ENCODE measurements at places on chromosomes 16 and 17.

DNA sequence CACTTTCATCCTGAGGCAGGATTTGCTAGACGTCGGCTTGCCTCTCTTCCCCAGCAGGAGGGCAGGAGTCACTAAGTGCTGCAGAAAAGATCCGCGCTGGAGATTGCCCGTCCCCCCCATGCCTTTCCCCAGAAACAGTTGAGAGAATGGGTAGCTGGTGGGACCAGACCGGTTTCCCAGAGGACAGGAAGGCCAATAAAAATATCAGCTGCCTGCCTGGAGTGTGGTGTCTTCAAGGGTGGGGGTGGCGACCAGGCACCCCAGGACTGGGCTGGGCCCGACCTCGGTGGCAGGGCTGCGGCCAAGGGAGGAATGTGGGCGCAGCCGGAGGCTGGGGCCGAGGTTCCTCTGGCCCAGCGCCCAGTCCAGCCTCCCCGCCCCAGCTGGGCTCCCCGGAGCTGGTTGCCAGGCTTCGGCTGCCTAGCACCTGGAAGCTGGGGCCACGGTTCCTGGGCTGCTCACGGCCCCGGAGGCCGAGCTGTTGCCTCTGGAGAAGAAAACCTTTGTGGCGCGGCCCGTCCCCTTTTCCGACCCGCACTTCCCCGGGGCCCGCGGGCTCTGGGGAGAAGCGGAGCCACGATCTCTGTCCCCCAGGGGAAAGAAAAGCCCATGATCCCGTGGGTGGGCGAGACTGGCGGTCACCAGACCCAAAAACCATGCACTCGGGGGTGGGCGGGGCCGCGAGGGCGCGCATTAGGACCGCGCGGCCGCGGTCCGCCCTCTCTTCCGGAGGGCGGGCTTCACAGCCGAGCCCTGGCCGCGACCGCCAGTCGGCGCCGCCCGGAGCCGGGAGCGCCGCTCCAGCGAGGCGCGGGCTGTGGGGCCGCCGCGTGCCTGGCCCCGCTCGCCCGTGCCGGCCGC is at the start of gene TRAF4:
Gene TRAF4, plus strand, starts transcription at position 769 of the 861 bp plus-strand sequence. CDS start 102 bp downstream, outside the sequence.
- DNase-seq = peak; percentile 54

DNA sequence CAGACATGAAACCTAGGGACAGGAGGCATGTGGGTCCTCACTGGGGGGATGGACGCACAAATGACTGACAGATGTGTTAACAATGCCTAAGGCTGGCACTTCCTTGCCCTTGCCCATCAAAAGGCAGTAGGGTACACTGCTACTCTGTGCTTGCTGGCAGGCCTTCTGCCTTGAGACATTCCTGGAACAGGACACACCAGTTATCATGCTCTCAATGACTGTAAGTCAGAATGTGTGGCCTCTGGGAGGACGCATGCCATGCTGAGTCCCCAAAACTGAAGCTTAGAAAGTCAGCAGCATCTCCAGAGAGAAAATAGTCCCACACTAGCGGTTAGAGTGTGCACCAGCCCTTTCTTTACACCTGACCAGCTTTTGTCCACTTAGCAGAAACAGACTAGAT is 16.1 kb upstream of the SREBF1 start:
- no peak for DNase-seq

- DNase-seq = no peak
These were observed 1.2 kb downstream of the AP2B1 start for GRCh38 chr17:35588196-35588920.

GRCh38 chr17:73007407-73007806 is 85.1 kb downstream of the SLC39A11 start:
- DNase-seq = no peak

- DNase-seq = no peak
These were observed 88.7 kb downstream of the AXIN2 start for GRCh38 chr17:65472666-65473309.

DNA sequence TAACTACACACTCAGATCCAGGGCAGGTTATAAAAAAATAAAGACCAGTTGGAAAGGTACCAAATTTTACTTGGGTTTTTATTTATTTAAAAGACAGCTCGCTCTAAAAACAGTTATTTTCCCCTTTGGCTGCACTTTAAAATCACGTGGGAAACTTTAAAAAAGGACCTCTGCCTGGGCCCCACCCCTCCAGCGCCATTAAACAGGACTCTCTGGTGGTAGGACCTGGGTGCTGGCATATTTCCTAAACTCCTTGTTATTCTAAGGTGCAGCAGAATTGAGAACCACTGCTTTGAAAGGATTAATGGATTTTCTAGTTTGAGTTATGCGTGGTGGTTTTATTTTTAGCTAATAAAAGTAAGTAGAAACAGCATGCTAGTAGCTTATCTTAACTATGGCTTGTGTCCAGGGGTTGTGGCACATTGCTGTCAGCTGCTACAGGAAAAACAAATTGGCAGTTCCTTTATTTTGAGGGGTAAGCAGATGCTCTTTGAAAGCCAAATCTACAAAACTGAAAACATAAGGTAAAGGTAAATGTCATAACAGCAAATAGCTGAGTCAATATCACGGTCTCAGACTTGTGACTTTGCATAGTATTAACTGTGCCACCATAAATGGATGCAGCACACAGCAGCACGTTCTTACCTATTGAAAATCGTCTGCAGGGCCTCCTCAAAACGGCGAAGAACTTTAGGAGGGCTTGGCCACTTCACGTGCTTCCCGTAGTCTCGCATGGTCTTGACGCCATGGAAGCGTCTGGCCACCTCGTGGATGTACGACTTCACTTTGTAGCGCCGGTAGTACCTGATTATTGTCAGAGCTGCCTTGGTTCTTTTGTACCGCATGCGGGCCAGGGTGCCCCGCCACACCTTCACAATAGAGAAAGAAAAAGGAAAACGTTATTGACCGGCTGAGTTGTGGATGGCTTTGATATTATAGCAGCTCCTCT is 172.0 kb downstream of the CDK5R1 start:
- DNase-seq = no peak

- DNase-seq = no peak
These were observed 612 bp downstream of the PSMD12 start for GRCh38 chr17:67365738-67366192.

DNA sequence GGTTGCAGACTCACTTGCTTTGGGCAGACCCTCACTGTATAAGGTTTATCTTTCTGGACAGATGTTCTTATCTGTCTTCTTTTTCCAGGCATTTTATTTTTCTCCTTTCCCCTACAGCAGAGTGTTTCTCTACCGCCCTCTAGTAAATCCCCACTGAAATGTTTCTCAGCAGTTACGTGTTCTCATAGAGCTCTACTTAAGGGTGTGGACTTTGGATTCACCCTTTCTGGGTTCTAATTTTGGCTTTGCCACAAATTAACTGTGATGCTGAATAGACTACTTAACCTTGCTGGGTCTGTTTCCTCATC is 2.0 kb downstream of the ADAT1 start:
- no peak for DNase-seq

DNA sequence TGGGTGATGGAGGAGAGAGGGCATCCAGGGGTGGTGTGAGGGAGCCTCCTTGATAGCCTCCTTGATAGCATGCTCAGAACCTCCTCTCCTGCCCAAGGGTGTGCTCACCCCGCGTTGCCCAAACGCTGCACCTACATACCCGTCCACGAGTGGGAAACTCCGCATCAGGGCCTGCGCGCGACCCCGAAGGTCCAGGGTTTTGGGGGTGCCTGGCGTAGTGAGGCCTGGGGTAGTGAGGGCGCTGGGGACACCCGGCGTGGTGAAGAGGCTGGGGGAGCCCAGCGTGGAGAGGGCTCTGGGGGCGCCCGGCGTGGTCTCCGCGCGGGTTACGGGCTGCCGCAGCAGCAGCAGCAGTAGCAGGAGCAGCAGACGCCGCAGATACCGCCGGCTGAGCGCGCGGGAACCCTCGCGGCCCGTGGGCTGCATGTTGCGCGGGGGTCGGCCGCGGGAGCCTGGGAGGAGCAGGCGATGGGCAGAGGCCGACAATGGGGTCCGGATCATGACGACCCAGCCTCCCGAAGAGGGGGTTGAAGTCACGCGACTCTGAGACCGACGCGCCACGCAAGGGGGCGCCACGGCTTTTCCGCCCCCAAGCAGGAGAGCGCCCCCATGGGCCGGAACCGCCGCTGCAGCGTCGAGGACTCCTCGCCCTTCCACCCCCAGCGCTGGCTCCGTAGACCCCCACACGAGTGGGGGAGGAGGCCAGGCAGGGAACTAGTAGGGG is at the start of gene DPEP3:
Gene DPEP3, minus strand, starts transcription at position 545 of the 724 bp plus-strand sequence. Its CDS starts 119 bp downstream, at position 426.
- DNase-seq = no peak

GRCh38 chr17:66952031-66952524 is 12.4 kb upstream of the CACNG4 start:
- DNase-seq = no peak

- no peak for DNase-seq
These were observed 7.5 kb upstream of the ARMC5 start for GRCh38 chr16:31451681-31452351.

- DNase-seq = no peak
These were observed 463.6 kb downstream of the HAPSTR1 start for GRCh38 chr16:9555051-9555450.

- no peak for DNase-seq
These were observed 20.9 kb downstream of the AKTIP start for GRCh38 chr16:53482123-53482522.

DNA sequence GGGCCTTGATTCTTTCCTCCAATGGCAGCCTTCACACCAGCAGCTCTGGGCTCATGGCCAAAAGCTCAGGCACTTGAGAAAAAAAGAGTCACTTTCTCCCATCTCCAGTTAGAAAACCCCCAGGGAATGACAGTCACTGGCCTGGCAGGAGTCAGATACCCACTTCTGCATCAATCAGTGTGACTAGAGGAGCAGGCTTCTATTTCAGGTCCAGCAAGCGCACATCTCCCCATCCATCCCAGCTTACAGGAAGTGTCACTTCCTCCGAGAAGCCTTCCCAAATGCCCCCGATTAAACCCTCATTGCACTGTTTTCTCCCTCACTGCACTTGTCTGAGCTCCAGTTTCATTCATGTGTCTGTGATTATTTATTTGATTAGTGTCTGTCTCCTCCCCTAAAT is 30.4 kb upstream of the CCL1 start:
- no peak for DNase-seq

DNA sequence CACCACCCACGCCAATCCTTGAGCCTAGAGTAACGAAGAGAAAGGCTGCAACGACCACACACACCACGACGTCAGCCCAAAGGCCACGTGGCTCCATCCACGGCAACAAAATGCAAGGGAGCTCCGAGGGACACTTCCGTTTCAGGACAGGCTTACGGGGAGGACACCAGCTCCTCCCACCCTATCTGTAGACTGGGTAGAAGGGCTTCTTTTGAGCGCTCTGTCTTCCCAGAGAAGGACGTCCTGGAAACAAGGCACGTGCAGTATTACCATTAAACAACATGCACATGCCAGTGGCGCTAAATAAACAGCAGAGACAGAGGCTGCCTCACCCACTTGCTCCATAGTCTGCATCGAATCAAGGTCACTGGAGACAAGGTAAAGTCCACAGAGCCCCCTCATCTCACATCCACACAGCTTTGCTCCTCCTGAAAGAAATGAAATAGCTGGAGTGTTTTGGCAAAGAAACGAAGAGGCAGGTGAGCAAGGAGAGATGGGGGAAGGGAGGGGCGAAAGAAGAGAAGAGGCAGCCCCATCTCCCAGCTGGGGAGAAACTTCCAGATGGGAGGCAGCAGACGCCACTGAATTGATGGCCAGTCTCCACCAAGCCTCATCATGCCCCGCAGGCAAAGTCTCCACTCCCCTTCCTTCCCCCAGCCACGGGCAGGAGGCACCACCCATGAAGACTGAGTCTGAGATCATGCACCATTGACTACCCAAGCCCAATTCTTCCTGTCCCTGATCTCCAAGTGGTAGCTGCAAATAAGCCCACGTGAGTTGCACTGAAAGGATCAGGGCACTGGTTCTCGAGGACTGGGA is 24.0 kb downstream of the ZFHX3 start:
- no peak for DNase-seq

DNA sequence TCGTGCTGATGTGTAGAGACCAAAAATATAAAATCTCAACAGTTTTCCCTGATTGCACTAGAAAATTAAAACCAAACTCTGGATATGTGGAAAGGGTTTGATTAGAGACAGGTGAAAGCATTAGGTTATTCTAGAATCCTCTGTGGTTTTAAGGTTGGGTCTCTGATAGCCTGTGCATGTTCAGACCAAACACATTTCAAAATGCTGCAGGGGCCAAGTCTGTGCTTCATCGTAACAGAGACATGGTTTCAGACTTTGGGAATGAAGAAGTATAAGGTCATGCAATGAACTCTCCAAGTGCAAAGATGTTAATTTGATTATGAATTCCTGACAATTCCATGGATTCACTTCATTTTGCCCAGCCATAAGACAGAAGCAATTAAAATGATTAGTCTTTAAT is 261.0 kb upstream of the KCNJ16 start:
- no peak for DNase-seq

GRCh38 chr16:51621610-51622009 is 470.5 kb upstream of the SALL1 start:
- no peak for DNase-seq

GRCh38 chr16:80594756-80595155 is 54.0 kb downstream of the DYNLRB2 start:
- DNase-seq = no peak

DNA sequence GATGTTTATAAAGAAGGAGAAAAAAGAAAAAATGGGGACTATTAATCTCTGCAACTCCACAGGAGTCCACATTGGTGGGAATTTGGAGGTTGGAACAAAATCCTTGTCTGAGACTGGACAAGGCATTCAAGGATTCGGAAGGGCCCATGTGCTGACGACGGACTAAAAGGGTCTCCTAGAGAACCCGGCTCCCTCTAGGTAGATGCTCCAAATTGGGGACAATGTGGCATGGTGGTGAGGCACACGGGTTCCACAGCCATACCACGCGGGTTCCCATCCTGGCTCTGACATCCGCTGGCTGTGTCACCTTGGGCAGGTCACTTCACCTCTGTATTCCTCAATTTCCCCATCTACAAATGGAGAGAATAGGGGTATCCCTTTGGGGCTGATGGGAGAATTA is 227.4 kb downstream of the C16orf78 start:
- DNase-seq = no peak

Data from stimulated activated CD8-positive, alpha-beta memory T cell treated with anti-CD3 and anti-CD28 coated beads, Interleukin-4, amount 100 ng/mL, for 1 hour (primary cell).